ENCODE measurements at places on chromosomes 4 and X.

DNA sequence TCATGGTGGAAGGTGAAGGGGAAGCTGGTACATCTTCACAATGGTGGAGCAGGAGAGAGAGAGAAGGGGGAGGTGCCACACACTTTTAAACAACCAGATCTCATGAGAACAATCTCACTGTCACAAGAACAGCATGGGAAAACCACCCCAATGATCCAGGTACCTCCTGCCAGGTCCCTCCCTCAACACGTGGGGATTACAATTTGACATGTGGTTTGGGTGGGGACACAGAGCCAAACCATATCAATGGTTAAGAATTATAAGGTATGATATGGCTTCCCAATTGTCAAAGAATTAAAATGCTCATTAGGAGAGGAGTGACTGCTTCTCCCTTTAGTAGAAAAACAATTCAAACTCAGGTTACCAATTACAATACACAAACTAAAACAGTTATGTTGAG is 143.3 kb downstream of the PDLIM5 start:
- DNase-seq = no peak

GRCh38 chr4:162683659-162684370 is 482.9 kb downstream of the NAF1 start:
- no peak for DNase-seq

DNA sequence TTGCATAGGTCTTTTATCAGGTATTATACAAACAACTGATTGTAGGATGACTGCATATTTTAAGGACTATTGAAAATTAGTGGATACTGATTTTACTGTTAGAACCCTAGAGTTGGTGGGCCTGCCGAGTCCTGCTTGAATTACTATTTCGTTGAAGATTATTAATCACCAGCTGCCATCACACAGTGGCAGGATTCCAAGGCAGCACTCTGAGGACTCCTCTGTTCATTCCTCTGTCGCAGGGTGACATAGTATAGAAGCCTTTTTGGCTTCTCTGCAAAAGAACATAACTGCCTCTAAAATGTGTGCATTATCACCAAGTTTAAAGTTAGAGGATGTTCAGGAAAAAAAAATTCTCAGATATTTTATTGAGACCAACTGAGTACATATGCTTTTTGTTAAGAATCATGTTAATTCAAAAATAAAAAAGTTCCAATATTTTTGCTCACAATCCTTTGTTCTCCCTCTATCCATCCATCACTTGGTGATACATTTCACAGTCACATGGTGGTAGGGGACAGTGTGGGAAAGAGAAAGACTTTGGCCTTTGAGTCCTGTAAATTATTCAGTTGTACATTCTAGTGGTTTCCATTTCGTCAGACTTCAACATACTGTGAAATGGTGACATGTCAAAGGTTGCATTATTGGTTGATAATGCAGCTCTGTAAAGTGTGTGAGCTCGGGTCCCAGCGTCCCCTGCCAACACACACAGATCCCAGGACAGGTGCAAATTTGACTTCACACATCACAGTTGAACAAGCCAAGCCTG is 332.5 kb downstream of the GRID2 start:
- no peak for DNase-seq

GRCh38 chrX:104566681-104567501 is 892 bp downstream of the IL1RAPL2 start:
- no peak for DNase-seq

- DNase-seq = no peak
Observed at GRCh38 chr4:3744901-3745300, 21.3 kb upstream of the ADRA2C start.
